ENCODE measurements at places on chromosomes 1 and 21. TPM values are rescaled to one million over a fixed set of nuclear protein-coding genes. Genes with fewer than 3 reads are reported as not detected.

Gene TCEA3
- not detected for total RNA-seq

Gene BPNT1
- 69.1 TPM for total RNA-seq

GRCh38 chr1:94927405-94928175 lies 680 bp upstream of the CNN3 start:
- H3K4me1 ChIP-seq: peaks cover 15% of the 10 kb centered on the region
- H3K27ac ChIP-seq: no peak overlapping the region
- no peak overlapping the region for H3K4me3 ChIP-seq

Gene TXNIP
- 269 TPM for total RNA-seq

Gene LIX1L
- 35.8 TPM for total RNA-seq

- peaks cover 3% of the 10 kb centered on the region for H3K4me1 ChIP-seq
- no peaks in the 10 kb centered on the region for H3K36me3 ChIP-seq
- DNase-seq: no peak
- H3K27me3 ChIP-seq: no peaks in the 10 kb centered on the region
These were observed 588.1 kb downstream of the DPYD start for GRCh38 chr1:97332716-97333115.

Gene DRAXIN
- not detected for total RNA-seq

Gene ST6GALNAC5
- not detected for total RNA-seq

Gene SYDE2
- total RNA-seq: not detected

Gene SPRR5
- not detected for total RNA-seq

All from Karpas-422 (cell line).